ENCODE measurements at places on chromosomes 6 and 20.

DNA sequence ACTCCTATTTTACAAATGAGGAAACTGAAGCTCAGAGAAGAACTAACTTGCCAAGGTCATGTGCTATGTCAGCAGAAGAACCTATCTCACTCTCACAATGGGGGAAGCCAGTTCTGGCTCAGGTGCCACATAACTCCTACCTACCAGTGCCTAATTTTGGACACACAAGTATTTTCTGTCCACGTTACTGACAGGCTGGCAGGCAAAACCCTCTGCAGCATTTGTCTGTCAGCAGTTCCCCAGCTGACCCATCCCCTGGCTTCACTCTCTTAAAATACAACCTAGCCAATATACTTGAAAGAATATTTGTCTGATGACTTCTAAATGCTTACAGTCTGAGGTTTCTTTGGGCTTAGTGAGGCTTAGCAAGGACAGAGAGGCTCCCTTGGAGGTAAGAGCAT is 15.5 kb downstream of the GSS start:
- DNase-seq, result peak; percentile 49

GRCh38 chr6:128600397-128600951 is 80.1 kb upstream of the PTPRK start:
- no peak for DNase-seq

DNA sequence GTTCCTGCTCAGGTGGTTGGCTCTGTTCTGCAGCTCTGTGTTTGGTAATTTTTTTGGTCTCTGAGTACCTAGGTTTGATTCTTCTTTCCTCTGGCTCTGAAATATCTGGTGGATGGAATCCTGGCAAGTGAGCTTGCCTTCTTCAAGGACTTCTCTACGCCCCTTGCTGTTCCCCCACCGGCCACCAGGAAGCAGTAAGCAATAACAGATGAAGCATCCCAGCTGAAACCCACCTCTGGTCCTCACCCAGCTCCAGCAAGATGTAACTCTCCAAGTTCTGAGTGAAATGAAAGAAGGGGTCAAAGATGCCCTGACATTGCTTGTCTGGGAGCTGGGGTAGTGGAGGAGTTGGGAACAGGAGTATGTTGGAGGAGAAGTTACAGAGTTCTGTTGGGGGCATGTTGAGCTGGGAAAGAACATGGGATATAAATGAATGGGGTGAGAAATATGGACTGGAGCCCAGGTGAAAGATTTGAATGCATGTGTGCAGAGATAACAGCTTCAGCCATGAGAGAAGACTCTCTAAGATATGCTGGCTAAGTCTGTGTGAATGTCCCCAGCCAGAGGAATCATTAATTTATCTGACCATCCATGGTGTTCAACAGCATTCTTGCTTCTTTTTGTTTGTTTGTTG is 51.3 kb upstream of the GLP1R start:
- no peak for DNase-seq

DNA sequence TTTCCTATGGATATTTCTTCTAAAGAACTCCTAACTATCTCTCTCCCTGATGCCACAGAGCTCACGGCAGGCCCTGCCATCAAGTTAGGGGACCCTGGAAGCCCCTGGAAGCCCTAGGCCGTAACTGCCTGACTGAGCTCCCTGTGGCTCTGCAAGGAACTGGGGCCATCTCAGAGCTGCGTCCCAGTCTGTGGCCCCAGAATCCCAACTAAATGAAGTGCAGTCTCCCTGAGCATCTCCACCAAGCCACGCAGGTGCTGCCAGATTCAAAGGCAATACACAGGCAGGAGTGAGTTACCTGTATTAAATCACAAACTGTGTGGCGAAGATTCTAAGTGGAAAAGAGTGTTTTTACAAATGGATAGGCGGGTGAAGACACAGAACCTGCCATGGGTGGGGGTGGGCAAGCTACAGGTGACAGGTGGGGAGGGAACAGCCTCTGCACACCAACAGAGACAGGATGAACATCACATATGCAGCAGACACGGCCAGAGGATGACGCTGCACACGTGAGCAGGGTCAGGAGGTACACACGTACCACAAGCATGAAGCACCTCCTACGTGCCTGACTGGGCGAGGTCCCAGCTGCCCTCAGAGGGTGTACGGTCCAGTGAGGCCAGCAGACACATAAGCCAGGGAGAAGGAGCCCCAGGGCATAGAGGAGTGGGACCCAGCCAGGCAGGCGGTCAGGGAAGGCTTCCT is 358.5 kb downstream of the ZFAND3 start:
- DNase-seq, result no peak

GRCh38 chr20:24422091-24422760 is 47.2 kb upstream of the SYNDIG1 start:
- DNase-seq, result no peak

- no peak for DNase-seq
Observed at GRCh38 chr6:138981416-138981815, 6.6 kb downstream of the REPS1 start.

DNA sequence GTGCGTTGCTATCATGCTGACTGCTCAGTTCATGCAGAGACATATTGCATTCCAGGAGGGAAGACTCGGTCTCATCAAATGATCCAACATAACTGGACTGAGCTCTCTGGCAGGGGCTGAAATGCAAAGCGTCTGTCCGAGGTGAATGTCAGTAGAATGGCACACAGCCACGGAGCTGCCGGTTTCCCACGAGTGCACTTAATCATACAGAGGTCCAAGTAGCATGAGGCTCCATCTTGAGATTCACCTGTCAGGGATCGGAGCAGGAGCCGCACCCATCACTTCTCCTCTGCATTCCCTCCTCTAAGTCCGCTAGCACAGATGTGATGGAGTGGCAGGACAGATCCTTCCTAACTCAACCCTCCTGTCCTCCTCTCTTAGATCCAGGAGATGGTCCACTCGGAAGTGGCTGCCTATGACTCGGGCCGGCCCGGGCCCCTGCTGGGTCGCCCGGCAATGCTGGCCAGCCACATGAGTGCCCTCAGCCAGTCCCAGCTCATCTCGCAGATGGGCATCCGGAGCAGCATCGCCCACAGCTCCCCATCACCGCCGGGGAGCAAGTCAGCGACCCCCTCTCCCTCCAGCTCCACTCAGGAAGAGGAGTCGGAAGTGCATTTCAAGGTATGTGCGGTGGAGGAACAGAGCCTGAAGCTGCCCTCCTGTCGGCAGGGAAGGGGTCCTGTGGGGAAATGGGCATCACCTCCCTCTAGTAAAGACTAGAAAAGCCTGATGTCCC is 135.9 kb downstream of the JPH2 start:
- DNase-seq, result no peak

DNA sequence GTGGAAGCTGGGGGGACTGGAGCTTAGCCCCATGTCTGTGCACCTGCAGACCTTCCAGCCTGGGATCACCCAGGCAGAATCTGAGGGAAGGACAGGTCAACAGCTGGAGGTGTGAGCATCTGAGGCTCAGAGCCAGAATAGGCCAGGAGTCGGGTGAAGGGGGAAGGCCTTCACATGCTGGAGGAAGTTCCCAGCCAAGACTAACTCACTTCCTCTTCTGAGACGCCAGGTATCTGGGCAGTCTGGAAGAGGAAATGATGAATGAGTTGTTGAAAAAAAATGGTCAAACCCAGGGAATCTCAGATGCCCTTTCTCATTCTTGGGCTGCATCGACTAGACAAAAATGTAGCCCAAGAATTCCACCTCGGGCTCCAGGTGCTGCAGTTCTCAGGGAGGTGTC is 73.6 kb upstream of the TIAM2 start:
- DNase-seq, result peak; percentile 58

DNA sequence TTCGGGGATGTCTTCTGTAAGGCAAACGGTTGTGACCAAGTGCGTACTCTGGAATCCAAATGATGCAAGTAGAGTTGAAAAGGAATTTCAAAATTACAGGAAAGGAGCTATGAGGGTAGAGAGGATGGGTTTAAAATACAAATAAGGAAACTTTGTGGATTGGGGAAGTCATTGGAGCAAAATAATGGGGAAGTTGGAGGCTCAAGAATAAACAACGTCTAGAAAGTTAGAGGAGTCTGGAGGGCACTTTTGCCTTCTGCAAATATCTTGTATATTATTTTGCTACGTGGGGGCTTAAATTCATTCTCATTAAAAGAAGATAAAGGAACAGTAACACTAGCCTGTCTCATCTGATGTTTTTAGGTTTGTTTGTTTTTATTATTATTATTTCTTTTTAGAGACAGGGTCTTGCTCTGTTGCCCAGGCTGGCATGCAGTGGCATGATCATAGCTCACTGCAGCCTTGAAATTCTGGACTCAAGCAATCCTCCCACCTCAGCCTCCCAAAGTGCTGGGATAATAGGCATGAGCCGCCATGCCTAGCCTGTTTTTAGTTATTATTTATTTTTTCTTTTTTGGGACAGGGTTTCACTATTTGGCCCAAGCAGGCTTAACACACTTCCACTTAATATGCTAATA is 55.0 kb upstream of the TNFAIP3 start:
- DNase-seq, result no peak

- no peak for DNase-seq
Observed at GRCh38 chr6:32439139-32439538, 548 bp upstream of the HLA-DRA start.

DNA sequence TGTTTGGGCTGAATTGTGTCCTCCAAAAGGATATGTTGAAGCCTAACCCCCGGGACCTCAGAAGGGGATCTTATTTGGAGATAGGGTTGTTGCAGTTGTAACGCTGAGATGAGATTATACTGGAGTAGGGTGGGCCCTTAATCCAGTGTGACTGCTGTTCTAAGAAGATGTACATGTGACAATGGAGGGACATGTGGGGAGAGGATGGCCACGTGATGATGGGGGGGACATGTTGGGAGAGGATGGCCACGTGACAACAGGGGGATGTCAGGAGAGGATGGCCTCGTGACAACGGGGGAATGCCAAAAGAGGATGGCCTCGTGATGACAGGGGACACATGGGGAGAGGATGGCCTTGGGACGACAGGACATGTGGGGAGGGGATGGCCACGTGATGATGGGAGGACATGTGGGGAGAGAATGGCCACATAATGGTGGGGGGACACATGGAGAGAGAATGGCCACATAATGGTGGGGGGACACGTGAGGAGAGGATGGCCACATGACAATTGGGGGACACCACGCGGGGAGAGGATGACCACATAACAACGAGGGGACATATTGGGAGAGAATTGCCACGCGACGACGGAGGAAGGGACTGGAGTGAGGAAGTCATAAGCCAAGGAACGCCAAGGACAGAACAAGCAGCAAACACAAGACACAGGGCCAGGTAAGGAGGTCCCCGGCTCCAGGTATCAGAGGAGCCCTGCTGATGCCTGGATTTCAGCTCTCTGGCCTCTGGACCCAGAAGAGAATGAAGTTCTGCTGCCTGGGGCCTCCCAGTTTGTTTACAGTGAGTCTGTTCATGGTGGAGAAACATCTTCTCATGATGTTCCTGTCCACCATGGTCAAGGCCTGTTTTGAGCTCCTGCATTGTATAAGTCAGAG is 29.2 kb downstream of the SYNJ2 start:
- DNase-seq, result no peak

DNA sequence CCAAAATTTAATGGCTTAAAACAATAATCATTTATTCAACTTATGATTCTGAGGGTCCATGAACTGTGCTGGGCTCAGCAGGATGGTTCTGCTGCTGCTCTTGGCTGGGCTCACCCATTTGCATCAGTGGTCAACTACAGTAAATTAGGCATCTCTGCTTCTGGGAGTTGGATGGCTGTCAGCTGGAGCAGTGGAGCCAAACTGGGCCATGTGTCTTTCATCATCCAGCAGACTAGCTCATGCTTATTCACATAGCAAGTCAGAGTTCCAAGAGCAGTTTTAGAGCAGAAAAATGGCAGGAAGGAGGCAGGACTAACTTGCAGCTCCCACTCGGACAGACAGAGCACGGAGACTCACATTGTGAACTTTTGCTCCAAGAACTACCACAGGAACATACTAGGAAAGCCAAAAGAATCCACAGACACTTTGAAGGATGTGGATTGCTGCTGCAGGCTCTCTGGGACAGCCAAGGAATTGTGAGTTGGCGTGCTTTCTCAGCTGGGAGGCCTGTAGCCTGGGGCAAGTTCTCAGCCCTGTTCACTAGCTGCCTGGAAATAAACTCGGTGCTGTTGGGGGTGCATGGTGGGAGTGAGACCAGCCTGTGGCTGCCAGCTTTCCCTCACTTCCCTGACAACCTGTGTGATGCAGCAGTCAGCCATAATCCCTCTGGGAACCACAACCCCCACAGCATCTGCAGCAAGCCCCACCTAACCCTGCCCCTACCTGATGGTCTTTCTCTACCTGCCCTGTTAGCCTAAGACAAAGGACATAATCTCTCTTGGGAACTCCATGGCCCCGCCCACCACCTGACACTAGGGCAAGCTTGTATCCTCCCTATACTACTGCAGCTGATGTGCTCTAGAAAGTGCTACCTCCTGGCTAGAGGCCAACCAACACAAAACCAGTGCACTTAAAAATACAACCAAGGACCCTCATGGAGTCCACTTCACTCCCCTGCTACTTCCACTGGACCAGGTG is 129.0 kb downstream of the JPH2 start:
- no peak for DNase-seq

DNA sequence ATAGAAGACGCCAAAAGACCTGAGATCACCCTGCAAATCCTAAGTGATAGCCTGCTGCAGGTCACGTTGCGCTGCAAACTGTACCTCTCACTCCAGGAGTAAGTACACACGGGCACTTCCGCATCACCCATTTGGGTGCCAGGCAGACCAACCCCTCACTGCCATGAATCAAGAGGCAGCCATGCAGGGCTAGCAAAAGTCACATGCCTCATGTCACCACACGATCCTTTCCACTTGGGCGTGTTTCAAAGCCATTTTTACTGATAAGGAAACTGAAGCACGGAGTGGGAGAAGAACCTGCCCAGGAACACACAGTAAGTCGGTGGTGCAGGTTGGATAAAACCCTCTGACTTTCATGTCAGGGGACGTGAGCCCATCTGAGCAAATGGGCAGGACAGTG is 37.0 kb downstream of the BPIFB1 start:
- DNase-seq, result no peak

GRCh38 chr6:17877895-17878440 is 109.5 kb downstream of the KIF13A start:
- no peak for DNase-seq

DNA sequence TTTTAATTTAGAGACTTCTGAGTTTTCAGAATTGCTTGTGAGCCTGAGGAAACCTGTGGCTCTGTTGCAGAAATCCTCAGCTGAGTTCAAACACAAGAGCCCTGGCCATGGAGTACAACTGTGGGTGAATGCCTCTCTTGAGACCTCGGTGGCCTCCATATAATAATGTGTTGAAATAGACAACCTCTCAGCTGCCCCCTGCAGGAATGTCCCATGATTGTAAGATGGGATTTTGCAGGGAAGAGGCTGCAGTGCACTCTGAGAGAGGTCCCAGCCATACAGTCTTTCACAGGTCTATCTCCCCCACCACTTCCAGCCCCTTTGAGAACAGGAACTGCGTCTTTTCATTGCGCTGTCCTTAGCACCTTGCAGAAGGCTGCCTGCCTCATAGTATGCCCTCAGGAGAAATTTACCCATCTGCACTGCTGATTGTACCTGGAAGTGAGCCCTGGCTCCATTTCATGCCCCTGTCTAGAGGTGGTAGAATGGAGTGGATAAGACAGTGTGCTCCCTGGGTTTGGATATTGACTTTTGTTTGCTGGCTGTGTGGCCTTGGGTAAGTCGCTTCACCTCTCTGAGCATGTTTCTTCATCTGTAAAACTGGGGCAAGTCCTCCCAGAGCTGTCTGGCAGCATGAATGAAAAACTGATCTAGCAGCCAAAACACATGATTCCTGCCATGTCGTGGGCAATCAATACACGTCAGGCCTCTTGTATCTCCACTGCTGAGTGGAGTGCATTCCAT is 16.8 kb upstream of the CDH22 start:
- peak; percentile 26 for DNase-seq

Data from HL-60 (cell line).